Kidney glomerular epithelial cell (primary cell): ENCODE measurements at places on chromosomes 3 and 15.

DNA sequence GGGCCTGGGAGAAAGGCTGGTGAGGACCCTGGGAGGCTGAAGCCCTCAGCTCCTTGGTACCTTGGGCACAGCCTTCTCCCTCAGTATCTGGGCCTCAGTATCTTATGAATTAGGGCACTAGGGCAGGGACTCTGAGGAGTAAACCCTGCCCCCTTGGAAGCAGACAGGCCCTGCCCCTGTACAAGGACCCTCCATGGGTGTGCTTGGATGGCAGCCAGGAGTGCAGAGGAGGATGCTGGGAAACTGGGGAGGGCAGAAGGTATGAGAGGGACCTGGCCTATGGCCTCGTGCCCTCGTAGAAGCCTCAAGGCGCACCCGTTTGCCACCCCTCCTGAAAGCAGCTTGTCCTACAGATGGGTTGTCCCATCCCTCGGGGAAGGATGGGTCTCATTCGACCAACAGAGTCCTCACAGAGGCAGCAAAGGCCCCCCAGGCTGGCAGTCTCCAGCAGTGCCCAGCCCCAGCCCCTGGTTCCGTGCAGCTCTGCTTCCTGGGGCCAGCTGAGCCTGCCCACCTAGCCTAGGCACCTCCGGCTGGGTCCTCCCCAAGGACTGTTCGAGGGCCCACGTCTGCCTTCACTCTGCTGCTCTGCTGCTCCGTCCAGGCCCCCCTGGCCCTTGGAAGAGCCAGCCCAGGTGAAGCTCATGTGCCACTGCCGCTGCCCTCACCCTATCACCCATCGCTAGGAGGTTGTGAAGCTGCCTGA is 15.3 kb upstream of the SEMA3F start:
- DNase-seq = no peak

DNA sequence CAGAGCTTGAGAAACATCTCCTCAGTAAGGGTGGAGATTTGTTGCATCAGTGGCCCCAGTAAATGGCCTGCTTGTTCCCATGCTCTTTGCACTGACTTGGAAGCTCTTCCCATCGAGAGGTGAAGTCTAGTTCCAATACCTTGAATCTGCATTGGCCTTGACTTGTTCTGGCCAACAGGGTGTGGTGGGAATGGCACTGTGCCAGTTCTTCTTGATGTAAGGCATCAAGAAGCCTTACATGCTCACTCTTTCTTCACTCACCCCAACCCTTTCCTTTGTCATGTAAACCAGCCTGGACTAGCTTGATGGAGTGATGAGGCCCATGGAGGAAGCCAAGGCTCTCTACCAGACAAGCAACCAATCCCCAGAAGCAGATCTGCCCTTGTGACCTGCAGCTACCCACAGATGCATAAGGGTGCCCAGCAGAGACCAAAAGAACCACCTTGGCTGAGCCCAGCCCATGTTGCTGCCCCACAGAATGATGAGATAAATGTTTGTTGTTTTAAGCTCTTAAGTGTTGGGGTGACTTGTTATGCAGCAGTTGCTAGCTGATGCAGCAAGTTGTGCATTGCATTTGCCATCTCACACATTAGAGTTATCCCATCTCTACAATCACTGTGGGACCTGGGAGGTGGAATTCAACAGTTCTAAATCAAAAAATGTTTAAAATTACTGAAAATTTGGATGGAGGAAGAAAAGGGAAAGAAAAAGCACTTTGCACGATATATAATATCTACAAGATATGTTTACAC is 11.1 kb upstream of the MGLL start:
- no peak for DNase-seq

DNA sequence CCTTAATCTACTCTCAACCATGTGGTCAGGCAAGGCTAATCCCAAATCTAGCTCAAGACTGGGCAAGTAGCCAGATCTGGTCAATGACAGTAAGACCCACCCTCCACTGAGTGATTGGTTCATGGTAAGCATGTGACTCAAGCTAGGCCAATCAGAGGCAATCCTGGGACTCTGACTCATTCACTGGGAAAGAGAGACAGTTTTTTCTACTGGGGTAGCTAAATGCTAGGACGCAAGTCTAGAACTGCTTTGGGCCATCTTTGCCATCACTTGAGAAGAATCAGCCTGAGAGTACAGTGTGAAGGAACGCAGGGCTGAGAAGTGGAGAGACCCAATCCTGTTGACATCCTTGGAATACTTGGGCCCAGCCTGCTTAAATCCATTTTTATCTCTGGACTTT is 9.4 kb upstream of the RAD18 start:
- peak; percentile 5 for DNase-seq

DNA sequence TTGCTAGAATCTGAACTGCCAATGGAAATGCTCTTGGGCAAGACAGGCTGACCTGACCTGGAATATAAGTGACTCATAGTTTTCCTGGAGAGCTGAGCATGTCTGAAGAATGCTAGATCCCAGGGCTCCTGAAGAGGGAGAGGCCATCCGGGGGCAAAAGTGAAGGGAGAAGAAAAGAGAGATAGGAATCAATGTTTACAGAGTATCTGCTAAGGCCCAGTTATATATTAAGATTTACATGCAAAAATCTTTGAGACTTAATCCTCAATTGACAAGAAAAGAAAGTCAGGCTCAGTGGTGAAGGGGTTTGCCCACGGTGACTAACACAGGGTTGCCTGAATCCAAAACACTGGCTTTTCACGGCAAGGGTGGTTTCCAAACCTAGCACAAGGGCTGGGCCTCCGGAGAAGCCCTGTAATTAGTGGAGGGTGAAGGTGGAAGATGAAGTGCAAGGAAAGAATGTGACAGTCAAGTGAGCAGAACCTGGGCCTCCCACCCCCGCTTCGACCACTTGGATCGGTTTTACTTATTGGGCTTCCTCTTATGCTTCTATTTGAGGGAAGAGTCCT is 91.7 kb upstream of the FGF12 start:
- DNase-seq = peak; percentile 89

DNA sequence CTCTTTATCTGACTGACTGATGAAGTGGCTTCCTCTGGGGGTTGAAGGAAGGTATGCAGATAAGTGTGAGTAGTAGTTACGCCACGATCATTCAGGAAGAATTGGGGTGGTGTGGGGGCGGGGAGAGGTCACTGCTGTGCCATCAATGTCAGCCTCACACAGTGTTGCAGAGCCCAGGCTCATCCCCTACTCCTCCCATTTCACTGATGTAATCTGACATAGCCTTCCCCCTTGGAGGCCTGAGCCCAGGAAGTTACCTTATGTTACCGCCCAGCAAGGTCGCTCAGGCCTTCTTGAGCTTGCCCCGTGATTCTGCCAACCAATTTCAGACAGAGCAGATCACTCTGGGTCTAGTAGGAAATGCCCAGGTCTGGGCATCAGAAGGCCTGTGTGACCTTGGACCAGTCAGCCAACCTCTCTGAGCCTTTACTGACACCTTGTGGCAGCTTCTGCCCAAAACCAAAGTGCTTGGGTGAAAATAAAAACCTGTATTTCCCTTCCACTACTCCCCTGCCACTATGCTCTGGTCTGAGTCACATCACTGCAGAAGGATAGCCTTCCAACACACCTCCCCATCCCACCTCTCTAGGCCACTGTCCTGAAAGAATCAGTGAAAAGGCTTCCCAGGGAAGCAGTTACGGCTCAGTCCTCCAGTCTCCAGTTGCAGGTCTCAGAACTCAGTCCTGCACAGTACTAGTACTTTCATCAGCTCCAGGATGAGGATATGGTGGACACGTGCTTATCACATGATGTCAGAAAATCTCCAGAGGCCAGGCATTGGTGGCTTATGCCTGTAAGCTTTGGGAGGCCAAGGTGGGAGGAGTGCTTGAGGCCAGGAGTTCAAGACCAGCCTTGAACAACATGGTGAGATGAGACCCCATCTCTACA is 28.1 kb upstream of the INSYN1 start:
- DNase-seq = no peak

- no peak for DNase-seq
Measured at GRCh38 chr15:97903560-97903959, 56.9 kb upstream of the ARRDC4 start.

DNA sequence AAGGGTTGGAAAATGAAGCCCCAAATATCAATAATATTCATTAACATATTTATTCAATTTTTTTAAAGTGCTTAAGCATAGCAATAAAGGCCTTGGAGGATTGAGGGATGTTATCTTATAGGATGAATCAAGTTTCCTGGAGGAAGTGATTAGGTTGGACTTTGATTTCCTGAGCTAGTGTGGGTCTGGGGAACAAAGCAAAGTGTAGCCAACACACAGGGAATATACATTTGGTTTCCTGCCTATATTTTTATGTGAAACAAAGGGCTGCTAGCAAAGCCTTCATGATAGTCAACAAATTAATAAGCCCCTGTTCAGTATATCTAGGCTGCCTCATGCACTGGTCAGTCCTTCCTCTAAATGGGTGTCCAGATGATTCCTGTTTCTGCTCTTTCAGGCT is 261.1 kb upstream of the IL12A start:
- no peak for DNase-seq

GRCh38 chr3:101829874-101830273 is 19.4 kb upstream of the NFKBIZ start:
- DNase-seq = no peak

GRCh38 chr15:60795889-60796288 is 316.9 kb upstream of the ICE2 start:
- no peak for DNase-seq

- DNase-seq = no peak
Measured at GRCh38 chr3:128783774-128784173, 57.8 kb downstream of the RAB7A start.

- no peak for DNase-seq
Measured at GRCh38 chr15:38091078-38091645, 156.7 kb downstream of the TMCO5A start.

GRCh38 chr3:173983343-173983742 is 585.8 kb downstream of the NLGN1 start:
- DNase-seq = no peak

DNA sequence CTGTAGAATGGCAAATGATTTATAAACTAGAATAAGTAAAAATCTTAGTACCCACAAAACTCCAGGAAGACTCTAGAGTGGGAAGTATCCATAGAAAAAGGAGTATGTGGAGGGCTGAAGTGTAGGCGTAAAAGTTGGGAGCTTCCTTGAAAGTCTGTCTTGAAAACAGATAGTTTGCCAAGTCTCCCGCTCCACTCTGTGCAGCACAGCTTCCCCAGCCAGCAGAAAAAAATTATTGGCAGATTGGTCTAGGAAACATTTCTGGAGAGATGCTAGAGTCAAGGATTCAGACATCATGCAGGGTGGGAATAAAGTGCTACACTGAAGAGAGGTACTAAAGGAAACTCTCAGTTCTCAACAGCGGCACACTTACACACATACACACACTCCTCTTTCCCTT is 53.4 kb upstream of the CD200R1L start:
- DNase-seq = no peak

DNA sequence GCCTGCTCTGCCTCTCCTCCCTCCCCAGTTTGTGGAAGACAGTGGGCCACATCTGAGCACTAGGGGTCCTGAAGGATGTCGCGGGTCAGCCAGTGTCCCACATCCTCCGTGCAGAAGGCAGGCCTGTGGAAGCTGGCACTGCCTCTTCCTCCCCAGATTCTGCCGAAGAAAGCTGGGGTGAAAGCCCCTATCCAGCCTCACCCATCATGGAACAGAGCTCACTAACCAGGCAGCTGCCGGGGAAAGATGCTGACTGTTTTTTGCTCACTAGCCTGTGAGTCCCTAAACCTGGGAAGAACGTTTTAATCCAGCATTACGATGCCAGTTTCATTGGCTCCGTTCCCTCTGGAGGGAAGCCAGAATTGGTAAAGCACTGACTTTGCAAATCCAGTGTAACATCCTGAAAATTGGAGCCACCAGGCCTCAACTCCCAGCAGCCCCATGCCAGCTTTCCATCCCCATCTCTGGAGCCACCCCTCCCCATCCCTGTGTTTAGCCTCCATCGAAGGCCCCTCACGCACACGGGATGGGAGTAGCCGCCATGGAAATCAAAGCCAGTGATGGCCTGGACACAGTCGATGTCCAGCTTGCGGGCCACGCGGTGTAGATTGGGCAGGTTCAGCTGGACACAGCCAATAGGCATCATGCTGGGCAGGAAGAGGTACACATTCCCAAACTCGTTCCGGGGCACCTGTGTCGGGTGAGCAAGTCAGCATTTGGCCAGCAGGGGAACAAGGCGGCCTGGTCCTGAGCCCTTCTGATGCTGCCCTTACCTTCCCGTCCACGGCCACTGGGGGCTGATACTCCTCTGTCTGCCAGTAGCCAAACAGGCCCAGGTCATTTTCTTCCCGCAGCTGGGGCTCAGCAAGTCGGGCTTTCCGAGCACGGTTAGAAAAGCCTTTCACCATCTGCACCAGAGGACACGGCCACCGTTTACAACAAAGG is 23.5 kb downstream of the TMEM43 start:
- DNase-seq = no peak

DNA sequence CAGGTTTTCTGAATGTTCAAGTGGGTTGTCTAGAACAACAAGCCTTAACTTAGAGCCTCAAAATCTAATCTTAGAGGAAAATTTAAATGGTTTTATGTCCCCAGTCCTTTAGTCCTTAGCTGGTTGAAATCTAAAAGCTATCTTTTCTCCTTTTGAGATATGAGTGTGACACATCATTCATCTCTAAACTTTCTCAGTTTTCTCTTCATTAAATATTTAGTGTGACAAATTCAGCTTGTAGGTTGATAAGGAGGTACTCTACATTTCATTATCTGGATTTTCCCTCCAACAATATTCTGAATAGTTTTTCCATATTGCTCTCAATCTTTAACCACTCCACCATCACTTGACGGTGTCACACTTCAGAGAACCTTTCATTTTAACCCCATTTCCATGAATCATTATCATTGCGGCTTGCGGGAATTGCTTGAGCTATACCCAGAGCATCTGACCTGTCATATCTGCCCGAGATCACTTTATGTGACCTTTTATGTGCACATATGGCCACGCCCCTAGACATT is 16.1 kb upstream of the ATP8B4 start:
- DNase-seq = peak; percentile 13

DNA sequence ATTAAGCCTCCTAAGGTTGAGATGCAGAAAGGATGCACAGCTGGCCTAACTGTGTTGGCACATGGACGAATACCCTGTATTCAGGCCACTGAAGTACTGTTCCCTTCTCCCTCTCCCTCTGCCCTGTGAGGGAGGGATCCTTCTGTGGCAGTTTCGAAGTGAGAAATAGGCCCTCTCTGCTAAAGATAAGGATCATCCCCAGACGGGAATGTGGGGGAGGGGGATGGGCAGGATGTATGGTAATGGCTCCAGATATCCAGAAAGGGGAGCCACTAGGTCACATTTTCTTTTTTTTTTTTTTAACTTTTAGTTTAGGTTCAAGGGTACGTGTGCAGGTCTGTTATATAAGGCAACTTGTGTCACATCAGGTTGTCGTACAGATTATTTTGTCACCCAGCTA is 463.1 kb downstream of the TBL1XR1 start:
- no peak for DNase-seq

DNA sequence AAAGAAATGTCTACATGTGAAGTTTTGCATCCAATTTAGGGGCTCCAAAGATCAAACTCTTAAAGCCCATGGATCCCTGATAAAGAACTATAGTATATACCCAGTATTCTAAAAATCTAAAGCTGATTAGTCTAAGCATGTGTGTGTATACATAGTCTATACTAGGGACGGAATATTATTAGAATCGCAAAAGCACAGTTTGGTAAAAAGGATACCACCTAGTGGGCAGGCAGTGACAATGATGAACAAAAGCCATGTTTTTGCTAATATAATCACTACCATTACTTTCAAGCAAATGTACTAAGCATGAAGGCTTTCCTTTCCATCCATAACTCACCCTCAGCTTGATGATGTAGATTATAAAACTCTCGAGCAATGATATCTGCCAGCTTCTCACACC is 16.5 kb downstream of the POLQ start:
- peak; percentile 13 for DNase-seq

- DNase-seq = no peak
Measured at GRCh38 chr3:51382076-51382745, 2.9 kb upstream of the MANF start.
